ENCODE measurements at places on chromosomes 6 and 20.

DNA sequence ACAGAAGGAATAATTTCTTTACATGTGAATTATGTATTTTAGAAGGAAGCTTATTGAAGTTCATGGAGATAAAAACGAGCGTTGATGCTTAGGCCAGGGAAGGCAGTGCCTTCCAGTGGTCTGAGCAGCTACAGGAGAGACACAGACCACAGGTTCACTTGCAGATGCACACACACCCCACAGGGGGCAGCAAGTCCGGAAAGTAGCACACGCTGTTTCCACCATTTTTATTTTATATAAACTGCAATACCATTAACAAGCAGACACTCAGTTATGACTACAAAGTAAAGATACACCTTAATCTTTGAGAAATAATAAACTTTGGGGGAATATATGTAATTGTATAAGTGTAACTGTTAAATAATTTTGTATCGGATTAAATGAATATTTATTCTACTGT, 13.5 kb upstream of the DACT2 start:
- DNase-seq: no peak
- H3K36me3 ChIP-seq: no peaks in the 10 kb centered on the region
- H3K4me1 ChIP-seq: no peaks in the 10 kb centered on the region
- peaks cover 4% of the 10 kb centered on the region for H3K27me3 ChIP-seq
- H3K4me3 ChIP-seq: no peak overlapping the region

GRCh38 chr6:136784910-136785746, 7.1 kb downstream of the MAP3K5 start:
- H3K4me3 ChIP-seq: no peak overlapping the region
- H3K27ac ChIP-seq: no peak overlapping the region
- peaks cover 8% of the 10 kb centered on the region for H3K4me1 ChIP-seq
- no peaks in the 10 kb centered on the region for H3K27me3 ChIP-seq

DNA sequence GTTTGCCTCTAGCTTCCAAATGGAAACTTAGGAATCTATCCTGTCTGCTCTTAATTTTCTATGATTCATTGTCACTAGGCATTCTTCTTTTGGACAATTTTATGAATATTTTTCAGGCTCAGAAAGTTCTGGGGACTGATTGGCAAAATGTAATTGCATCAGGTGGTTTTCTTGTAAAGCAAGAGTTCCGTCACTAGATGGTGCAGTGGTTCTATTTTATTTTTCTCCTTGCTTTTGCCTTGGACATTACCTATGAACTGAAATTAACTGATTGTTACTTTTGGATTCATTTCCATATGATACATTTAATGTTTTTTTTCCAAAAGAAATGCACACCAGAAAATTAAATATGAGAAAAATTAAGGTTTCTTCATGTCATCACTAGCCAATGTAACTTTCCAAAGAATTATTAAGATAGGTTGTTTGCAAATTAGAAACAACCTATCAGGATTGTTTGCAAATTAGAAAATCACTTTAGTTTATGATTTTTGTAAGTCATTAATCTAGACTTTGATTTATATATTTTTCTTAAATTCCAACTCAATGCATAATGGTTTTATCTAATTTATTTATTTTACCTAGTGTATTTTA, 48.0 kb downstream of the TMEM170B start:
- H3K27me3 ChIP-seq: no peaks in the 10 kb centered on the region
- H3K4me1 ChIP-seq: peaks cover 4% of the 10 kb centered on the region
- H3K4me3 ChIP-seq: no peak overlapping the region
- DNase-seq: peak; percentile 74
- H3K36me3 ChIP-seq: no peaks in the 10 kb centered on the region
- peak overlapping the region; percentile 95 for H3K27ac ChIP-seq

GRCh38 chr20:6506906-6507305, 260.6 kb upstream of the BMP2 start:
- H3K36me3 ChIP-seq: no peaks in the 10 kb centered on the region
- no peaks in the 10 kb centered on the region for H3K4me1 ChIP-seq
- no peak overlapping the region for H3K27ac ChIP-seq
- no peak for DNase-seq
- no peak overlapping the region for H3K4me3 ChIP-seq
- H3K27me3 ChIP-seq: peaks cover 15% of the 10 kb centered on the region
